LHCN-M2 (cell line): ENCODE measurements at places on chromosomes 16 and 17.

DNA sequence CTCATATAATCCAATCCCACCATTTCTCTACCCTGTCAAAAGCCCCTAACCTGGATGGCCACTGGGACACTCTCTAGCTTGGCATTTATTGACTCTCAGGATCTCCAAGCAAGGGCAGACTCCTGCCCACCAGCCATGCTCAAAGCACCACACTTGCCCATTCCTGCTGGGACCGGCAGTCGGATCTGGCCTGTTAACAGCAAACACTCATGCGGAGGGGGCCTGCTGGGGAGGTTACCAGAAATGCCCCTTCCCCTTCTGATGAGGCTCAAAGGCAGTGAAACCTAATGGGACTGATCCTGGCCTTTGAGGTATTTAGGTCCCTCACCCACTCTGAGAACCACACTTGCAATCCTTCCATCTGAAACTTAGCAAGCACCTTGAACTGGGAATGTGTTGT is 6.5 kb upstream of the CCL1 start:
- DNase-seq: no peak

DNA sequence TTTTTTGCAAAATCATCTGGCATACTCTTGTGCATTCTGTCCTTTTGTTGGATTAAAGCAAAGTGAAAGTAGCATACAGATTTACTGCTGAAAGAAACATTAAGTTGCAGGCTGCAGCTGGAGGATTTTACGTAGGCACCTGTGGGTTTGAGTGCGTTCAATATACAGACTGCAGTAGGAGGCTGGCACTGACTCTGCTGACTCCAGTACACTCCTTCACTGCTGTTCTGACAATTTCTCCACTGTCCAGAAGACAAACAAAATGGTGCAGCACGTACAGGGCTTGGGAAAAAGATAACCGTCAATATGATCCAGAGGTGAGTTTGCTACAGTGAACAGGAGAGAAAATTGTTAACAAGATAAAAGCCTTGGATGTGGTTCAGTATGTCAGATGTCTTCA is 73.3 kb downstream of the TANC2 start:
- DNase-seq: no peak

DNA sequence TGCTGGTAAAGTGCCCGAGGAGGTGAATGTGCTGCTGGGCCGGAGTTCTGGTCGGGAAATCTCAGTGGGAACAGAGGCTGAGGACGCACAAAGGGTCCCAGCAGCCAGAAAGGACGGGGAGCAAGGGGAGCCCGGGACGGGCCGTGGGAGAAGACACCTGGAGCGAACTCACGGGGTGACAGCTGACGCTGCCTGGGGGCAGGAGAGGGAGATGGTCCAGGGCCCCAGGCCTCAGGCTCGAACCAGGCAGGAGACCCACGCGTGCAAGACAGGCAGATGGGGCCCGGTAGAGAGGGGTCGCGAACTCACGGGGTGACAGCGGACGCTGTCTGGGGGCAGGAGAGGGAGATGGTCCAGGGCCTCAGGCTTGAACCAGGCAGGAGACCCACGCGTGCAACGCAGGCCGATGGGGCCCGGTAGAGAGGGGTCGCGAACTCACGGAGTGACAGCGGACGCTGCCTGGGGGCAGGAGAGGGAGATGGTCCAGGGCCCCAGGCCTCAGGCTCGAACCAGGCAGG is 72.9 kb downstream of the METRNL start:
- no peak for DNase-seq

DNA sequence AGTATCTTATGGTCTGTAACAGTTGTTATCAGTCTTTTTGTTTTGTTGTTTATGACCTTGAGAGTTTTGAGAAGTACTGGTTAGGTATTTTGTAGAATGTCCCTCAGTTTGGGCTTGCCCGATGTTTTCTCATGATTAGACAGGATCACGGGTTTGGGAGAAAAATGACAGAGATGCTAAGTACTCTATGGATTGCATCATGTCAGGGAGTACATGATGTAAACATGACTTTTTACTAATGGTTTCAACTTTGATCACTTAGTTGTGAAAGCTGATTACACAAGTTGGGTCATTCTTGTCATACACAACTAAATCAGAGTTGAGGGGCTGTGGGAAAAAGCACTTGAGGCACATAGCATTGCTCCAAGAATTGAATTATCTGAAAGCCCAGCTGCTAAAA is 94.7 kb upstream of the SIAH1 start:
- DNase-seq: no peak

DNA sequence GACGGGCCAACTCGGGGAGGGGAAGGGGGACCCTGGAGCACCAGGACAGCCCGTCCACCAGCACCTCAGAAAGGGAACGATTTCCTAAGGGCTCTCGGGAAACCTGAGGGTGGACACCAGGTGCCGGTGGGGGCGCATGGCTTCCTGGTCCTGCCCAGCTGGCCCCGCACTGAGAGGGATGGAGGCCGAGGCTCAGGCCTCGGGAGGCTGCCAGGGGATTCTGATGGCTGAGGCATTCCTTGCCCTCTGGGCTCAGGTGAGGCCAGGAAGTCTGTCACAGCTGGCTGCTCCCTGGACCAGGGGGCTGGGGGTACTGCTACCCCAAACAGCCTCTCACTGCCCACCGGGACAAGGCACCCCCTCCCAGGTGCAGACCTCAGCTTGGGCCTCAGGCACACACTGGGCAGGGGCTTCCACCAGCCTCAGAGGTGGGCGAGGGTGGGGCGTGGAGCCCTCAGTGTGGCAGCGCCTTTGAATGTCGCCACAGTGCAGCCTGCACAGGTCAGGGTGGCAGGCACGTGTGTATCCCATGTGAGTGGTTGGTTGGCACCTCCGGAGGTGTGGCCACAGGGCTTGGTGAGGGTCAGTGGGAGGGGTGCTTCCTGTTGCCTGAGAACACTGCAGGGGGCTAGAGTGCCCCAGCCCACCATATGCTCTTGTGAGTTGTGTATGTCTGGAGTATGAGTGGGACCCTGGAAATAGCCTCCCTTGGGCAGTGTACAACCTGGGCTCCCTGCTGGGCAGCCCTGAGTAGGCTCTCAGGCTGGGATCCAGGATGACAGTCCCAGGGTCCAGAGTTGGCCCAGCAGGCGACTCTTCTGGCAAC is 3.9 kb upstream of the FSCN2 start:
- DNase-seq: no peak

- DNase-seq: no peak
These were observed 75.8 kb downstream of the PITPNC1 start for GRCh38 chr17:67452681-67453554.

DNA sequence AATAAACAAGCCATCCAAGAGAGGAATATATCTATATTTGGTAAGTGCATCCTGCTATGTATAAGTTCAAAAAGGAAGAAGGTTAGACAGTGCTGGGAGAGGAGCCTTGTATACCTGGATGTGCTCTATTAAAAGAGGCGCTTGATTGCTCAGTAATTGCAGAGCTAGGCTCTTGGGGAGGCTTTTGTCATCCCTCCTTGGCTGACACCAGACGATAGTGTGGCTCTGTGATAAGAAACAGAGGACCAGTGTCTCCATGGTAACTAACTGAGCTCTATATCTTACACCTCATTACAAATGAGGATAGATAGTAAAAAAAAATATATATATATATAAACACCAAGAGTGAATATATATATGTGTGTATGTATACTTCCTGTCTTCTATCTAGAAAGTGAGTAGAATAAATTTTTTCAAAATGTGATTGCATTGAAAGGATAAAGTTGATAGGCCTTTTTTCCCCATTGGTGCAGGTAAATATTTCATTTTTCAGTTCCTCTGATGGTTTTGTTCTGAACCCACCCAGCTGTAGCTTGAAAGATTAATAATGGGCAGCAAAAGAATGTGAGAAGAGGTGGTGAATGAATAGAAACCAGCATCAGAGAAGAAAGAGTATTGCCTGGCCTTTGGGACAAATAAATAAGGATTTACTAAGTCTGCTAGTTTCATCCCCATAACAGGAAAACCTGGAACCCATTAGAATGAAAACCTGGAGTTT is 303.7 kb downstream of the ZFHX3 start:
- DNase-seq: no peak

- DNase-seq: peak; percentile 72
These were observed 2.4 kb downstream of the THRA start for GRCh38 chr17:40064971-40065768.

- no peak for DNase-seq
These were observed 139.6 kb downstream of the XYLT1 start for GRCh38 chr16:17331071-17331607.

GRCh38 chr16:23575834-23576233 is 18.3 kb downstream of the UBFD1 start:
- no peak for DNase-seq

- no peak for DNase-seq
These were observed 142.4 kb downstream of the CYLD start for GRCh38 chr16:50884066-50884860.

- no peak for DNase-seq
These were observed 63.1 kb downstream of the IKZF3 start for GRCh38 chr17:39801055-39801454.

DNA sequence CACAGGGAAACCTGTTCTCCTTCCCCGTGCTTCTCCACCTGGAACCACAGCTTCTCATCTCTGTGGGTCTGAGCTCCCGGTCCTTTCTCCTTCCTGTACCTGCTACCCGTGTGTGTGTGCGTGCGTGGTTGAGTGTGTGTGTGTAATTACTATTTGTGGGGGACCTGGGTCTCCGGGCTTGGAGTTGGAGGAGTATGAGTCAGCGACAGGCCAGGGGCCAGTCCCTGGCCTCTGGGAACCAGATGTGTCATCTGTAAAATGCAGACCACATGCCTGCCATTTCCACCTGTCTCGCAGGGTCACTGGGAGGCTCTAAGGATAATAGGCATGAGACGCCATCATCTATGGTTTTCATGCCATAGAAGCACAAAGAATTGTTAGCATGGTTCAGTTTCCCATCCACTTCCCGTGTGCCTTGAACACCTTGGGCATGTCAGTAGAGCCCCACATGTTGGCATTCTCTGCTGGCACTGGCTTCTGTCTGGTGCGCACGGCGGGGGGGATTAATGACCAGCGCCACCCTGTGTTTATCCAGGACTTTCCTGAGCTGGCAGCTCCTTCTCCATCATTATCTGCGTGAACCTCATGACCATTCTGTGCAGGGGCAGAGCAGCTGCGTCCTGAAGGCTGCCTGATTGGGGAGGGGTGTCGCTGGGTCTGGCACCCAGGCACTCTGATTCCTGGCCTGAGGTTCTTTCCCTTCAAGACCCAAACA is 1.5 kb downstream of the ZNF205 start:
- peak; percentile 55 for DNase-seq

GRCh38 chr17:17059301-17059890 is 17.1 kb downstream of the MPRIP start:
- DNase-seq: no peak

DNA sequence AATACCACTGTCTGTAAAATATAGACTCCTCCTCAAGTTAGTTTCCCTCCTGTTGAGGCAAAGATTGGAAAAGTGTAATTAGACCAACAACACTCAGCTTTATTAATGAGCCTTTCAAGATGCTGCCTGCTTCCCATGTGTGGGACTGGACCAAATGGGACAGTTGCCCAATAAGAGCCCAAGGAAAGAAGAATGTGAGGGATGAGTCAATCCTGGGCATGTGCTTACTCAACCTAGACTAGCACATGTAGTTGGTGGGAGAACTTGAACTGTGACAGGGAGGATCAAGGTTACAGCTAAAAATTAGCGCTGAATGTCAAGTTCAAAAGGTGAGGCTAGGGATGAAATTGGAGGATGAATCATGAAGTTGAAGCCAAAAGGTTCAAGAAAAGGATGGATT is 435.5 kb downstream of the CA10 start:
- DNase-seq: no peak

GRCh38 chr16:56303066-56303715 is 111.9 kb downstream of the GNAO1 start:
- no peak for DNase-seq

- DNase-seq: peak; percentile 86
These were observed 934 bp downstream of the MAFG start for GRCh38 chr17:81926451-81927151.

- DNase-seq: no peak
These were observed 45.6 kb downstream of the METRNL start for GRCh38 chr17:83124871-83125514.

DNA sequence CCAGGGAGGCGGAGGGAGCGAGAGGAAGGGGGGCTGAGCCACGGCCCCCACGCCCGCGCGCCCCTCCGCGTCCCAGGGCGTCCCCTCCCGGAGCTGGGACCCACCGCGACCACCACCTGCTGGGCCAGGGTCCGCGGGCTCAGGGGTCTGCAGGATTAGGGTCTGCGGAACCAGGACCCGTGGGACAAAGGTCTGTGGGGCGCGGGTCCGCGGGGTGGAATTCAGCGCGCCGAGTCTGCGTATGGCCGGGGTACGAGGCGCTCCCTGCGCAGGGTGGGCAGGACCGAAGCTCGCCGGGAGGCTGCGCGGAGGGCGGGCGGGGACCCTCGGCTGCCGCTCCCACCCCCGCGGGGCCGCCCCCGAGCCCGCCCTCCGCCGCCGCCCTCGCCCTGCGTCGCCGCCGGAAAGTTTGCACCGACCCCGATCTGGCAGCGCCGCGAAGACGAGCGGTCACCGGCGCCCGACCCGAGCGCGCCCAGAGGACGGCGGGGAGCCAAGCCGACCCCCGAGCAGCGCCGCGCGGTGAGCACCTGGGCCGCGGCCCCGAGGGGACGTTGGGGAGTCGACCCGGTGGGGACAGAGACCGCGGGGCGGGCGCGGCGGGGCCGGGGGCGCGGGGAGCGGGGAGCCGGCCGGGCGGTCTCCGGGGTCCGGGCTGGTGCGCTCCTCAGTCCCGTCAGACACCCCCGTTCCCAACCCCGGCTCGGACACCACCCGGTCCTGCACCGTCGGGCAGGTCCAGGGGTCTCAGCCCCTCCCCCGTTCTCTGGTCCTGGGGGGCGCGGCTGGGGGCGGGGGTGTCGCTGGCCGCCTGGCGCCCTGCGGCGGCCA is at the start of gene GCGR:
GCGR (plus strand) TSS at position 423 of the 831 bp plus-strand sequence. CDS start 4,869 bp downstream, outside the sequence.
- no peak for DNase-seq

- DNase-seq: no peak
These were observed 177.3 kb downstream of the SEC14L1 start for GRCh38 chr17:77318021-77318420.

- peak; percentile 22 for DNase-seq
These were observed 868.9 kb upstream of the SOX9 start for GRCh38 chr17:71251951-71252350.

- peak; percentile 13 for DNase-seq
These were observed 4.7 kb upstream of the IL17C start for GRCh38 chr16:88633684-88634140.

DNA sequence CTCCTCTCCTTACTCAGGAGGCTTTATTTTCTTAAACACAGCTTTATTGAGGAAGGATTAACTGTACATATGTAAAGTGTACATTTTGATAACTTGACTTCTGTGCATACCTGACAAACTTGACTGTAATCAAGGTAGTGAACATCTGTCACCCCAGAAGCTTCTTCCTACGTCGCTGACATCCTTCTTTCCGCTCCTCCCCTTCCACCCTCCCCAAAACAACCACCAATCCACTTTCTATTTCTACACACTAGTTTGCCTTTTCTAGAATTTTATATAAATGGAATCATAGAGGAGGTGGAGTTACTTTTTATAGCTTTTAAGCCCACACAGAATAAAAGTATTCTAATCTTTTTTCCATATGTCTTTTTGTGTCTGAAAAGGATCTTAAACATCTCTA is 225.2 kb upstream of the RBFOX1 start:
- DNase-seq: no peak

- DNase-seq: no peak
These were observed 52.7 kb downstream of the TBC1D16 start for GRCh38 chr17:79982986-79983385.
